Esophagus mucosa (tissue), 1 donor: ENCODE measurements at places on chromosomes 11 and 22. TPM values are rescaled to one million over a fixed set of nuclear protein-coding genes. Genes with fewer than 3 reads are reported as not detected.

GRCh38 chr11:9182180-9182871 is 82.8 kb downstream of the DENND5A start:
- ATAC-seq, result no peak

The MRGPRF gene
- total RNA-seq, result 1.7 TPM

DNA sequence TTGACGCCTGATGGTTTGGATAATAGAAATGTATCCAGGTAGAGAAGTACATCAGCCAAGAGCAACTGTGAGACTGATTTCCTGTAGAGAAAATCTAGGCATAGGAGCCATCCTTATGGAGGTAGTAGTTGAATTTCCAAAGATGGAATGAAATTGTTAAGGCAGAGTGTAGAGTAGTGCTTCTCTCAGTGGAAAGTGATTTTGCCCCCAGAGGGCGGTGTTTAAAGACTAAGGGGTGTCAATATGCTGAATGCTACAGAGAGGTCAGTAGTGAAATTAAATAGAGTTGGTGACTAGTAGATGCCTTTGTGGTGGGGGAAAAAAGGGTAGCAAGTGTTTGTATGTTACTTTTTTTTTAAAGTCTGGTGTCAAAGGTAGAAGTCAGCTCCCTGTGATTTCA is 54.5 kb downstream of the TRIM44 start:
- no peak for ATAC-seq

The SLC6A5 gene
- total RNA-seq, result not detected

DNA sequence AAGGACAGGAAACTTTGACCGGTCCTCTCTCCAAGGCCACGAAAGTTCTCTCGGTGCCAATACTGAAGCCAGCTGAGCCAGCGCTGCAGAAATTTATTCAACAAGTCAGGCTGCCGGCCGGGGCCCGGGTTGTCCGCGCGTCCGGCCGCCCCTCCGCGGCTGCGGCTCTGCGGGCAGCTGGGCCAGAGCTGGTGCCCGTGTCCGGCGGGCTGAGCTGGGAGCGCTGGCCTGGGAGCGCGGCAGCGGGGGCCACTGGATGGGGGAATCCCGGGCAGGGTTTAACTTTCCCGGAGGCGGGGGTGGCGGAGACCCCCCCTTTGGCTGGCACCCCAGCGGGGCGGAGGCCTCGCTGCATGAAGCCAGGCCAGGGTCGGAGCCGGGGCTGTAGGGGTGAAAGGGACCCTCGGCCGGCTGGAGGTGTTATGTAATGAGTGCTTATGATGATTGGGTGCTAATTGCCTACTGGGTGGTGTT is 12.3 kb upstream of the CACNA1I start:
- no peak for ATAC-seq

- no peak for ATAC-seq
Measured at GRCh38 chr11:116603728-116604323, 169.0 kb downstream of the BUD13 start.

DNA sequence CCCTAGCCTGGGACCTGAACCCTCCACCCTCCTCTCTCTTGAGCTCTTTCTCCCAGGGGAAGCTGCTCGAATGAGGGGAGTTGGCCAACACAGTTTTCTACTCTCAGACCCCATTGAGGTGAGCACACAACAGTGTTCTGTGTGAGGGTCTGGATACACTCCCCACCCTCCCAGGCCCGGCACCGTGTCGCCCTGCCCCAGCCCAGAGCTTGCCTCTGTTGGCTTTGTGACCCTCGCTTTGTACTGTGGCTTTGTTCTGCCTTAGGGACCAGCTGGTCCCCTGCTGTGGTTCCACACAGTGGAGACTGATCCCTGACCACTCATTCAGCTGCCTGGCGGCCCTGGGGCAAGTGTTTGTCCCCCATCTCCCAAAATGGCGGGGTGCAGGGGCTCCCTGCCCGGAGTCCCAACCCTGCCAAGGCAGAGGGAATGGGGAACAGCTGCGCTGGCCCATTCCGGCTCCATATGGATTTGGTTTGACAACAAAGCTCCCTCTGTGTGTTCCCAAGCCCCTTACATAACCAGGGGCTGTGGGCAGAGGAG is 8.3 kb downstream of the ST3GAL4 start:
- ATAC-seq, result no peak

DNA sequence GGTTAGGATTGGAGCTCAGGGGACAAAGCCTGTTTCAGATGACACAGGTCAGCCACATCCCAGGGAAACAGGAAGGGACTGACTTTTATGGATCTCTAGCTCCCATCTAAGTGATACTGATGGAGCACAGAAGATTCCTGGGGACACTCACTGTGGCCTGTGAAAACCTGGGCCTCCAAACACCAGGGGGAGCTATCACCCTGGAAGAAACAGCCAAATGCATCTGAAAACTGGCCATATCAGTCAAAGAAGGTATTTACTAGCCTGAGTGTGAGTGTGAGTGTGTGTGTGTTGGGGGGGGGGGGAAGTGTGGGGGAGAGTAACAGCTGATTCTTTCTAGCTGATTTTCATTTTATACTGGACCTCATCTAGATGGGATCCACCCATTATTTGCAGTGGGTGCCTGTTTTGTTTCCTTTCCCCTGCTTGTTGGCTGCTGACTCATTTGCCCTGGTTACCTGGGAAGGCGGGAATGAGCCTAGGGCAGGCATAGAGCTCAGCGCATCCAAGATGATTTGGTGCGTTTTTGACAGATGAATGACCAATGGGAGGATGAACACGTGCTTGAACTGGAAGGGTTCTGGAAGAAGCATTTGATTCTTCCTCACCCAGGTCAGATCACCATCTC is 284.0 kb downstream of the KIRREL3 start:
- no peak for ATAC-seq

GRCh38 chr11:44904261-44905020 is 46.2 kb downstream of the TP53I11 start:
- ATAC-seq, result no peak

- peak; percentile 95 for ATAC-seq
Measured at GRCh38 chr11:113113801-113114704, 152.8 kb downstream of the NCAM1 start.

The DRD4 gene
- 0.16 TPM for total RNA-seq

DNA sequence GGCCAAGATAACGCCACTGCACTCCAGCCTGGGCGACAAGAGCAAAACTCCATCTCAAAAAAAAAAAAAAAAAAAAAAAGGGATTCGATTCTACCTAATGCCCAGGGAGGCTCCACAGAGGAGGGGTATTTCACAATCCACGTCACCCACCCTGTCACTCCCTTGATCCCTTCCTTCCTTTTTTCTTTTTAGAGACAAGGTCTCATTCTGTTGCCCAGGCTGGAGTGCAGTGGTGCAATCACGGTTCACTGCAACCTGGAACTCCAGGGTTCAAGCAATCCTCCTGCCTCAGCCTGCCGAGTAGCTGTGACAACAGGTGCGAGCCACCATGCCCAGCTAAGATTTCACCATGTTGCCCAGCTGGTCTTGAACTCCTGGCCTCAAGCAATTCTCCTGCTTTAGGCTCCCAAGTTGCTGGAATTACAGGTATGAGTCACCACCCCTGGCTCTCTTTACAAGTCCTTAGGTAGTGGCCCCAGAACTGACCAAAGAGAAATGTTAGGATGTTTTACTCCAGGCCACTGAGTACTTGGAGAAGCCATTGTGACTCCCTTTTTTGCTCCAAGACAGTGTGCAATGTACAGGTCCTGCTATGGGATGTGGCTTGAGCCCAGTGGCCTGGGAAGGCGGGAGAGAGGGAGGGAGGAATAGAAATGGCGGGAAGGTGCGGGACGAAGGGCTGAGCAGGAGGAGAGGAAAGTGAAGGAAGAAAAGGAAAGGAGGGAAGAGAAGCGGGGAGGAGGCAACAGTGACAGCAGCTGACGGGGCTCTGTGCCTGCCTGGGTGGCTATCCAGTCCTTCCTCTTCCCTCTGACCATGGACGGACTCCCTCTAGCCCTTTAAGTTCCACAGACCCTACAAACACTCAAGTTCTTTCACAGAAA is 11.8 kb upstream of the FXYD2 start:
- ATAC-seq, result no peak

The MMP27 gene
- total RNA-seq, result not detected

The LYVE1 gene
- total RNA-seq, result 2.7 TPM

DNA sequence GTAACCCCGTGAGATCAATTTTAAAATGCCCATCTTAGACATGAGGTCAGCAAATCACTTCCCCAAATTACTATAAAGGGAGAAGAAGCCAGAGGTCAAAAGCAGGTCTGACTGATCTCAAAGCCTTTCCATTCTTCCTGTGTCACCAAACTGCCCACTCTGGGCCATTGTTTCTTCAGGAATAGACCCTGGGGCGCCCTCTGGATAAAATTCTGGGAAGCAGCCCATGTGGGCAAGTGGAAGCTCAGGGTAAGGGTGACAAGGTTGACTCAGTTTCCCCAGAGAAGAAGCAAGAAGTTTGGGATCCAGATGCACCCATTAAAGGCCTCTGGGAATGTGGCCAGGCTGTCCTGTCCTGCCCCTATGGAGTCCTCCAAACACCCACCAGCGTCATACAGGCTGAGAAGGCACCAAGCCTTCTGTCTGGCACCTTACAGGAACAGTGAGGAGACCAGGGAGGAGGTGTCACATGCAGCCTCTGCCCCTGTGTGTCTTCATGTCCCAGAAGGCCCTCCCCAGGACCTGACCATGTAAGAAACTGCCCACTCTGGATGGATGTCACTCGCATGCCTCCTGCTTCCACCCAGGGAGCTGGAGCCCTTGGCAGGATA is 50.1 kb downstream of the CHST1 start:
- ATAC-seq, result no peak

DNA sequence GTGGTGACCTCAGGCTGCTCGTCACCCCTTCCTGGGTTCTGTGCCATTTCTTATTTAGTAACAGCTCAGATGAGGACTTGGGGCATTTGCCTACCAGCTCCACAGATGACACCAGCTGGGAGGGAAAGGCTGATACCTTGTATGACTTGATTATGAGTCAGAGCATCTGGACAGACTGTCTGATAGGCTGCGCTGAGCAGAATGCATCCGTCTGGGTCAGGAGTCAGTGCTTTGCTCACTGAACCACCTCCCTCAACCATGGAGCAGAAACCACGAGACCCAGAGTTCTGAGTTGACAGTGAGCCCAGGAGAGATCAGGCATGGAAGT is 6.8 kb downstream of the ST14 start:
- peak; percentile 93 for ATAC-seq

DNA sequence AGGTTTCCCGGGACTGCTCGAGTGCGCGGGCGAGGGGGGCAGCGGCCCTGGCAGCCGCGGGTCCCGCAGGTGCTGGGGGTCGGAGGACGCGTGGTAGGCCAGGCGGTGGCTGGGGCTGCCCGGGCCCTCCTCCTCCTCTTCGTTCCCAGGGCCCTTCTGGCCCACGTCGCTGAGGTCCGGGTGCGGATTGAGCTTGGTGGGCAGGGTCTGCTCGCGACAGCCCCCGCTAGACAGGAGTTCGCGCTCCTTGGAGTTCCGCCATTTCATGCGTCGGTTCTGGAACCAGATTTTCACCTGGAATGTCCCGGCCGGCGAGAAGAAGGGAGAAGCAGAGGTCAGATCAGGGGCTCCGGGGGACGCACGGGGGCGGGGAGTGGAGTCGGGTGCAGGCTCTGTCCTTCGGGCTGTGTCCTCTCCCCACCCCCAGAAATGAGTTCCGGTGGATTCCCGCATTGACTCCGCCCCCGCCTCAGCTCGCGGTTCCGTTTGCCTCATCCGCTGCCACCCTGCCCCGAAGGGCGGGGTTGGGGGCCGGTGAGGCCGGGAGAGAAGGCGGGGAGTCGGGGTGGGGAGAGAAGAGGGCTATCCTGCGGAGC is 3.9 kb downstream of the DBX1 start:
- ATAC-seq, result no peak

The DBX1 gene
- not detected for total RNA-seq

The BACE1-AS gene
- 3.1 TPM for total RNA-seq
